ENCODE measurements at places on chromosomes 3 and 15.

DNA sequence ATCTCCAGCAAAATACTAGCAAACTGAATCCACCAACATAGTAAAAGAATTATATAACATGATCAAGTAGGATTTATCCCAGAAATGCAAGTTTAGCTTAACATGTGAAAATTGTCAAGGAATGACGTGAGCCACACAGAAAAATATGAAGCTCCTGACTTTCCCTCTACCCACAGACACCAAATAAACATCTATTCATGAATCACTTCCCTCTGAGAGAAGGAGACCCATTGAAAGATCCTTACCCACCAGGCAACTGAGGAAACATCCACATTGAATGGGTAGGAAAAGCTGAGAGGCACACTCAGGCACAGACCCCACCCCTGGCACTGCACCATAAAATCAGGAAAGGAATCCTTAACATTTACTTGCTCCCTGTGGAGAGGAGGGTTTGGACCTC is 102.2 kb upstream of the MANF start:
- no peaks in the 10 kb centered on the region for H3K27me3 ChIP-seq
- no peak for DNase-seq
- no peaks in the 10 kb centered on the region for H3K4me1 ChIP-seq
- H3K36me3 ChIP-seq: no peaks in the 10 kb centered on the region
- no peak overlapping the region for H3K27ac ChIP-seq
- no peak overlapping the region for H3K4me3 ChIP-seq

DNA sequence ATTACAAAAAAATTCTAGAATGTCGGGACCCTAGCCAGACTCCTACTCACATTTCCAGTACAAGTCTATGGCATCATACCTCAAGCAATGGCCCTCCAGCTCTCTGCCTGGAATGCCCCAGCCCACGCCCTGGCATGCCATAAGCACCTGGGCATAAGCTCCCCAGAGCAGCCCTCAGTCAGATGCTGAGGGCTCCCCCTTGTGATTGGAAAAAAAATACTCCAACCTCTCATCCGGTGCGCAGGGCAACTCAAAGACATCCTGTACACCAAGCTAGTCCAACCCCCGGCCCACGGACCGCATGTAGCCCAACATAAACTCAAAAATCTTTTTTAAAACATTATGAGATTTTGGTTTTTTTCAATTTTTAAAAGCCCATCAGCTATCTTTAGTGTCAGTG is 115.4 kb downstream of the NEK10 start:
- no peaks in the 10 kb centered on the region for H3K36me3 ChIP-seq
- H3K27me3 ChIP-seq: no peaks in the 10 kb centered on the region
- H3K27ac ChIP-seq: no peak overlapping the region
- H3K4me3 ChIP-seq: no peak overlapping the region

- peaks cover 62% of the 10 kb centered on the region for H3K4me1 ChIP-seq
- H3K4me3 ChIP-seq: peak overlapping the region; percentile 14
- H3K27me3 ChIP-seq: no peaks in the 10 kb centered on the region
- peak overlapping the region; percentile 4 for H3K27ac ChIP-seq
- DNase-seq: no peak
Observed at GRCh38 chr3:63972196-63972595, 51.1 kb downstream of the PSMD6 start.

DNA sequence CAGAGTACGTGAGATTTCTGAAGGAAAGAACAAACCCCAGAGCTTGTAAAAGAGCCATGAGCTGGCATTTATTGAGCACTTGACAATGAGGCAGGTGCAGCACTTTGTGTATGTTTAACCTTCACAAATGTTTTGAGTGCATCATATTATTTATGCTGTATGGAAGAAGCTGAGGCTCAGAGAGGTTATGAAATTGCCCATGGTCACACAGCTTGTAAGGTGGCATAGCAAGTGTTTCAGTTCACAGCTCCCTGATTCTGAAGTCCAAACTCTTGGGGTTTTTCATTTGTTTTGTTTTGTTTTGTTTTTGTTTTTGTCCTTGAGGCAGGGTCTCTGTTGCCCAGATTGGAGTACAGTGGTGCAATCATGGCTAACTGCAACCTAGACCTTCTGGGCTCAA is 25.1 kb upstream of the ADAMTS7 start:
- DNase-seq: no peak
- H3K4me1 ChIP-seq: no peaks in the 10 kb centered on the region

- no peaks in the 10 kb centered on the region for H3K4me1 ChIP-seq
- no peak overlapping the region for H3K27ac ChIP-seq
- DNase-seq: no peak
- H3K36me3 ChIP-seq: no peaks in the 10 kb centered on the region
- no peaks in the 10 kb centered on the region for H3K27me3 ChIP-seq
Observed at GRCh38 chr15:45831787-45832186, 197.0 kb downstream of the SQOR start.

DNA sequence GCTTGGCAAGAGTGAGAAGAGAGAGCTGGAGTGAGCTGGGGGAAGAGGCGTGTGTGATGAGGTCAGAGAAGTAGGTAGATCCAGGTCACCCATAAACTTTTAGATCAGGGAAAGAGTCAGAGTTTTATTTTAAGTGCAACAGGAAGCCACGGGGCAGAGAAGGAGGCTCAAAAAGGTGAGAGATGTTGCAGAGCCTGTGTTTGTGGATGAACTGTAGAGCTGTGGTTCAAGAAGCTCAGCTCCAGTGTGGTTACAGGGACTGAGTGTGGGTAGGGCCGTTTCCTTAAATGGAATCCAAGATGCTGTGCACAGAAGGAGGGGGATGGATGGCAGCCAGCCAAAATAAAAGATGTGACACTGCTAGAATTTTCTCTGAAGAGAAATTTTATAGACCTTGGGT is 337.2 kb downstream of the SATB1 start:
- H3K36me3 ChIP-seq: no peaks in the 10 kb centered on the region
- no peak overlapping the region for H3K27ac ChIP-seq
- H3K27me3 ChIP-seq: no peaks in the 10 kb centered on the region
- H3K4me3 ChIP-seq: no peak overlapping the region
- H3K4me1 ChIP-seq: no peaks in the 10 kb centered on the region
- no peak for DNase-seq

DNA sequence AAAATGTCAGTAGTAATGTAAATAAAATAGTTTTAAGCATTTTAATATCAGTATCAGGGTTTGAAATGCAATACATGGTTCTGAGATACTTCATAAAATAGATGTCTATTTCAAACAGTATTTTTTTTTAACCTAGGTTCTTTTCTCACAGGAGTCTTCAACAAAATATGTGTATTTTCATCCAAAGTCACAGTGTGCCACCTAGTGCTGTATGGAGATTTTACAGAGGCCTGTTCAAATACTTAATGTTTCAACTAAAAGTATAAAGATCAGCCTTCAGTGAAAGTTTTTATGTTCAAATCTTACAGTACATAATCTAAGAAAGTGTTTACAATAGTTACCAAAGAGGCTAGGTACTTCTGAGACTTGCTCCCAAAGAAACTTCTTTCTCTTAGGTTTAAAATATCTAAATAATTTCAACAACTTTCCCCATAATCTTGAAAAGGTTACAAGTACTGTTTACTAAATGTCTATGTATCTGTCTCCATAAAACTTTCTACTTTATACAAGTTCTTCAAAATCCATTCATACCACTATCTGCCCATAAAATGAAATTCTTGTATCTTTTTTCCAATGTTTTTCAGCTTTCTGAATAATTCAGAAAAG is 38.3 kb downstream of the SCAPER start:
- H3K4me1 ChIP-seq: no peaks in the 10 kb centered on the region
- DNase-seq: no peak
- H3K27me3 ChIP-seq: no peaks in the 10 kb centered on the region
- no peak overlapping the region for H3K27ac ChIP-seq

DNA sequence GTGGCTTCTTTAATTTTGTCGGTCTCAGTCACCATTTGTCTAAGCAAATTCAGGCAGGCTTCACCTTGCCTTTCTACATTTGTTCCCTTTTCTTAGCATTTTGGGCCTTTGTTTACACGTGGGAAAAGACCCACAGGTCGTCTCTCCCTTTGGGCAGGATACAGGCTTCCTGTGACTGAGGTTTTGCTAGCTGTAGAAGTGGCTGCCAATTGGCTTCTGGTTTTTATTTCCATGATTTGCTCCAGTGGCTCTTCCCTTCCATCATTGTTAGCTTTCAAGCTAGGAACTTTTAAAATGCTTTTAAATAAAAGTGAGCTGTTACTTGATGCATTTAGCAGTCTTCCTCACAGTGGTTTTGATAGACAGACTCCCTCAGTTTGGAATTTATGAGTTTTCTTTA is 37.3 kb downstream of the MLH1 start:
- no peak overlapping the region for H3K4me3 ChIP-seq
- DNase-seq: no peak
- no peak overlapping the region for H3K27ac ChIP-seq
- no peaks in the 10 kb centered on the region for H3K4me1 ChIP-seq

- H3K36me3 ChIP-seq: no peaks in the 10 kb centered on the region
- H3K27ac ChIP-seq: no peak overlapping the region
- no peak overlapping the region for H3K4me3 ChIP-seq
- DNase-seq: no peak
Observed at GRCh38 chr15:33580526-33580925, 269.8 kb downstream of the RYR3 start.

- no peaks in the 10 kb centered on the region for H3K27me3 ChIP-seq
- DNase-seq: no peak
- no peak overlapping the region for H3K4me3 ChIP-seq
- no peaks in the 10 kb centered on the region for H3K36me3 ChIP-seq
Observed at GRCh38 chr3:45191924-45192417, 34.1 kb downstream of the TMEM158 start.
